ENCODE measurements at places on chromosomes 3 and 15.
A peak's percentile ranks its signal among the peaks of the same experiment; 100 is the strongest.

DNA sequence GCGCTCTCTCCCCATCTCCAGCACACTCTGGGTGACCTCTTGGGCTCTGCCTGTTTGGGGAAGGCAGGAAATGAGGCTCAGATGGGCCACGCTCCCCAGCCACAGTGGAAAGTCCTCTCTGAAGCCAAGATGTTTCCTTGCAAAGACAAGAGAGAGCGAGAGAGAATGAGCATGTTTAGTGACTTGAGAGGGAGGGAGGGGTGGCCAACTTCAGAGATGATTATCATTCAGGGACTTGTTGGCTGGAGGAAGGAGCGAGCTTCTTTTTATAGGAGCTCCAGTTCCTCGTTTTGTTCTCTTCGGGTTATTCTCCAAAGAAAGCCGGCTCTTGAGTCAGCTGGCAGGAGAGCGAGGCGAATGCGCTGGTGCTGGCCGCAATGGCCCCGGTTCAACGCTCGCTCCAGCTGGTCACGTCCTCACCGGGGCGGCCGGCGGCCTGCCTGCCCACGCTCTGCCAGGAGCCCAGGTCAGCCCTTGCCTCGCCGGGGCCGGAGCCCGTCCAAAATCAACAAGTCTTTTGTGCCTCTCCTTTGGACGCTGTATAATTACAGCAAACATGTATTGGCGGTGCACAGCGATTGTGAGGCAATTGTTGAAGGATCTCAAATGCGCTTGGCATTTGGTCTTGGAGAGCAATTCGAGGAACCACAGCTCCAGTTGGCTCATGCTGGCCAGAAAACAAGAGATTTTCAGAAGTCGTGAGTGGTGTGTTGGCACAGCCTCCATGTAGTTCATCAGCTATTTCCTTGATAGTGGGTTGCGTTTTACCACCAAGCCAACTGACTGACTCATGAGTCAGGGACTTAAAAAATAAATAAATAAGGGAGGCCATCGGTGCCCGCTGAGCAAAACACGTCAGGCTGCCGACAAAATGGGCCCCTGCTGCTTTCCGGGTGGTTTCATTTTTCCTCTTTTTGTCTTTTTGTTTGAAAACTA, 288.6 kb downstream of the UACA start:
- DNase-seq, result no peak

DNA sequence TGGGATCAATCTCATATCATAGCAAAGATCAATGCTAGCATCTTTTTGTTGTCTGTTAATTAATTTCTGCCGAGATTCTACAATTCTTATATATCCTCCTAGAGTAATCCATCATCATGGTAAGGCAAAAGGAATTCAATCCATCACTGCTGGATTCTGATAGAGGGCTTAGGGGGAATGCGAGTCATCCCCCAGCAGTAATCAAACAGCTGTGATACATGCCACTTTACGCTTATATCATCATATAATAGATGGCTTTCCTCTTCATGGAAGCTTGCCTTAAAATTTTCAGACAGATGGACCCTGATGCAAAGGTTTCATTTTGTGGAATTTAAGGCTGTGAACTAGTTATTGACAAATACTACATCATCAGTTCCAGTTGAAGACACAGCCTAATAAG, 645.9 kb downstream of the CADM2 start:
- no peak for DNase-seq

DNA sequence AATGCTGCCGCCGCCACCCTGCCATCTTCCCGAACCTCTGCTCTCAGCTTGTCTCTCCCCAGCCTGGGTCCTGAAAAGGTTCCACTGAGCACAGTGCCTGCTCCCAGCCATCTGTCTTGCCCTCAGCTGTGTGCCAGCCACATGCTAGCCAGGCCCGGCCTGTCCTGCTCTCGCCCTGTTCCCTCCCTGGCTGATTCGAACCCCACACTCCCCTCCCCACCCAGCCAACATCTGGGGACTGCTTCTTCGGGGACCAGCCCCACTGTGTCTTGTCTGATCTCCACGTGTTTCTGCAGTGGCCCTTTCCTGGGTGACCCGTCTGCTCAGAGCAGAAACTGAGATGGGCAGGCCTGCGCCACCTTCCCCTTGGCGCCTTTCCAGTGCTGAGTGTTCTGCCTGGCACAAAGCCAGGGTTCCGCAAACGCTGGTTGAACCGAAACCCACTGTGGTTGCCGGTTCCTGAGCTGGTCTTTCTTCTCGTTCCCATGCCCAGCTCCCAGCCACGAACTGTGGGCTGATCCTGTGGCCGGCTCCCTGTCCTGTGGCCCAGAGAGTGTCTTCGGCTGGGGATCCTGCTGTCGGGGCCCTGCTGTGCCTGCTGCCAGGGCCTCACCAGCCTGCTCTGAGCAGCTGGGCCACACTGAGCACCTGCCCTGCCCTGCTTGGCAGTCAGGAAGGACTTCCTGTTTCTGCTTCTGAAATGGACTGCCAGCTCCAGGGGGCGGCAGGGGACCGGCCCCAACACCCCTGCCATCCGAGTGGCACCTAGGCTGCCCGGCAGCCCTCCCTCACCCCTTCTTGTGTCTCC, 62.7 kb upstream of the KLF13 start:
- peak; percentile 39 for DNase-seq

DNA sequence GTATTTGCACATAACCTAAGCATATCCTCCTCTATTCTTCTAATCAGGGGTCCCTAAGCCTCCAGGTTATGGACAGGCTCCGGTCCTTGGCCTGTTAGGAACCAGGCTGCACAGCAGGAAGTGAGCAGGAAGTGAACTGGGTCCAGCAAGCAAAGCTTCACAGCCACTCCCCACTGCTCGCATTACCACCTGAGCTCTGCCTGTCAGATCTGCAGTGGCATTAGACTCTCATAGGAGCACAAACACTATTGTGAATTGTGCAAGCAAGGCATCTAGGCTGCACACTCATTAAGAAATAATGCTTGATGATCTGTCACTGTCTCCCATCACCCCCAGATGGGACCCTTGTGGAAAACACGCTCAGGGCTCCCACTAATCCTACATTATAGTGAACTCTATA, 9.8 kb downstream of the MSL2 start:
- no peak for DNase-seq
